Stimulated activated CD4-positive, alpha-beta T cell treated with anti-CD3 and anti-CD28 coated beads, Interleukin-4, amount 100 ng/mL, for 1 hour (primary cell): ENCODE measurements at places on chromosomes 12 and 14.

- no peak for DNase-seq
Measured at GRCh38 chr14:34270361-34270760, 191.7 kb downstream of the SPTSSA start.

DNA sequence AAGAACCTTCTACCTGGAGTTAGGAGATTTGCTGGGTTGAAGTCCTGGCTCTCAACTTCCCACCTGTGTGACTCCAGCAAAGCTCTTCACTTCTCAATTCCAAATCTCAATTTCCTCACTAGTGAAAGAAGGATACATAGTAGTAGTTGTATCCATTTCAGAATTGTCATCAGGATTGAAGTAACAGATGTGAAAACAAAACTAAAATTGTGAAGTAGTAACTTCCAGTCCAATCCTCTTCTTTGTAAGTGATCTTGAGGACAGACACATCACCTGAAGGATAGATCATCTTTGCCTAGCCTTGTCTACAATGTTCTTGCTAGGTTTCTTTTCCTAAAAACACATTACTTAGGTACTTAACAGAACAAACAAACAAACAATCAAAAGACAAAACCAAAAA, 1.2 kb upstream of the LRRK2 start:
- no peak for DNase-seq

DNA sequence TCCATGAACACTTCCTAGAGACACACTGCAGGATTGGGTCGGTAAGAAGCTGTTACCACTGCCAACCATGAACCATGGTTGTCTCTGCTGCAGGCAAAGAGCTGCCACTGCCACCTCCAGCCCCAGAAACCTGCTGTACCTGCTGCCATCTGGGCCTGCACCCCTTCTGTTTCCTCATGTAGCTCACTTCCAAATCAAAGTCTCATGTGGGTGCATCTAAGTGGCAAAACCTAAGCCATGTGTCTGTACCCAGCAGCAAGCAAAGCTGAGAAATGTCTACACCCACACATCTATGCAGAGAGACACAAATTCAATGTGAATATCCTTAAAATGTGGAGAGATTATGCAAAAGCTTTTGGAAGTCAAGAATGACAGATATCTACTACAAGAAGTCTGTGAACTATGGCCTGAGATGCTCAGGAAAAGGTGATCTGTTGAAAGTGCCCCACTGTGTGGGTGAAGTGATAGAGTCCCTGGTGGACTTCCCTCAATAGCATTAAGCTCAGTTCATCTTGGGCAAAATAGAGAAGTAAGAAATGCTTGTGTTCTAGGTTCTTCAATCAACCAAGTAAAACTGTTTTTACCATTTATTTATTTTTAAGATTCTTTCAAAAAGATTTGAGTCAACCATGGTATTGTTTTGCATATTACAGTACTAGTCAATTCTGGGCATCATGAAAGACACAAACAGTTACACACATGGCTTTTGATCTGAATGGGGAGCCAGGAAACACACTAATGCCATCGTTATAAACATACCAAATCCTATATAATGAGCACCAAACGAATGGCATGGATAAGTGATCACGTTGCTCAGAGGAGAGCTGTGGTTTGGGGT, 64.4 kb downstream of the FOS start:
- DNase-seq: no peak

- DNase-seq: no peak
Measured at GRCh38 chr12:80643961-80644360, 63.5 kb upstream of the MYF6 start.

- DNase-seq: no peak
Measured at GRCh38 chr14:61247935-61248334, 33.2 kb downstream of the TMEM30B start.

DNA sequence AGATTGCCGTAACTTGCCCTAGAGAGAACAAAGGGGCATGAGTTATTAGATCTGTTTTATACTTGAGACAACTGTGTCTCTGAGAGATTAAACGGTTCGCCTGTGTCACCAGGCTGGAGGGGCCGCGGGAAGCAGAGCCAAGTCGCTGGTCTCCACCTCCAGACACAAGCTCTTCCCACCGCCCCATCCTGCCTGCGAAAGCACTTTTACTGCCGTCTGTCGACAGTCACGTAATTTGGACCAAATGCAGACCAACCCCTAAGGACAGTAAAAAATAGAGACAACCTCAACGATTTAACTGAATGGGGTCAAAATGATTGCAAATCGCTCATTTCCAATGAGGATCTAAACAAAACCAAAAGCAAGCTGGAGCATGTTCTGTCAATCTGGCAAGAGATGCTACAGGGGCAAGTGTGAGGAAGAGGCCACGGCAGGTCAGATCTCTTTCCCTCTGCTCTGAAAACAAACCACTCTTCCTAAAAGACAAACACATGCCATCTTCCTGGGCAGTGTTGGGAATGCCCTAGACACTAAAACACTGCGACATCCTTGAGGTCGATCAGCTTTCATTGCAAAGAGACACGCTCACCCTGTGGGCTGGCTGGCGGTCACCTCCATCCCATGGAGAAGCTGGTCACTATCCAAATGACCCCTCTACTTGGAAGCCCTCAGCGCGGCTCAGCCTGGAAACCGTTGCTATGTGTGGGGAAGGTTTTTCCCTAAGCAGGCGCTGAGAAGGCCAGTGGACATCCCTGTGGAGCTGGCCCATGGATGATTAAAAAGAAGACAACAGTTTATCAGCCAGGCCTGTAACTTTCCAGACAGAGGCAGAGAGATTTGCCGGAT, 17.1 kb downstream of the GSC start:
- no peak for DNase-seq

DNA sequence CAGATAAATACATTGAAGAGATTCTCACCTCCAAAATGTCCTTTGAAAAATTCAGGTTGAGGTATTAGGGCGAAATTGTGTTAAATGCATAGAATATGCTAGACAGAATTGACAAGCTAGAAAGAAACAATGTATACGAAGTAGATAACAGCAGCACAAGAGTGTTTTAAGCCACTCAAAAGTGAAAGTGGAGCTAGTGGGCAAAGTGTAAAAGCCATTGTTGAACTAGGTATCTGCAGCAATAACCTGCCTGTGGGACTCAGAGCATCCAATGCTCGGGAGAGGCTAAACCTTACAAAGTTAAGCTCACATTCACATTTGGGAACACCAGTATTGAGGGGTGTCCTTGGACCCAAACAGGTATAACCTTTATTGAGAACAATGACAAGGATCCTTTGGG, 180.6 kb upstream of the TMPO start:
- DNase-seq: no peak

- DNase-seq: no peak
Measured at GRCh38 chr12:58313091-58313855, 371.9 kb downstream of the ATP23 start.

DNA sequence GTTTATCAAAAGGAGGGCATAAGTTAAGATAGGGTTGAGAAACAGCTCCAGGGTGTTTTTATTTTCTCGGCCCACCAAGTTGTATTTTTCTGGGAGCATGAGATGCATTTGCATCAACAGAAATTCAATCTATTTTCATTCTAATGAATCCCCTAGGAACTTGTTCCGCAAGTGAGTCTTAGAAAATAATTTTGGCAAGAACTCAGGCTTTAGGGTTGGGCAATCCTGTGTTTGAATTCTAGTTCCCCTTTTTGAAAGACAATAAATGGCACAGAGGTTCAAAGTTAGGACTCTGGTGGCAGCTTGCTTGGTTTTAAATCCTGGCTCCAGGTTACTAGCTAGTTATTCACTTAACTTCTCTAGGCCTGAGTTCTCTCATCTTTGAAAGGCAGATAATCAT, 23.7 kb downstream of the SLC5A8 start:
- no peak for DNase-seq

GRCh38 chr12:87274594-87275245, 754.5 kb downstream of the C12orf50 start:
- no peak for DNase-seq

GRCh38 chr14:22552827-22553076, 36.3 kb downstream of the DAD1 start:
- no peak for DNase-seq

- peak; percentile 82 for DNase-seq
Measured at GRCh38 chr12:111444925-111445725, 39.4 kb downstream of the SH2B3 start.

- DNase-seq: no peak
Measured at GRCh38 chr12:41190338-41190737, 2.2 kb downstream of the PDZRN4 start.

- DNase-seq: no peak
Measured at GRCh38 chr12:87382436-87382835, 646.8 kb downstream of the C12orf50 start.

- no peak for DNase-seq
Measured at GRCh38 chr12:91717804-91718203, 427.8 kb downstream of the BTG1 start.

GRCh38 chr12:126027825-126028224, 962.6 kb downstream of the AACS start:
- DNase-seq: no peak

GRCh38 chr14:78228702-78229327, 58.6 kb downstream of the NRXN3 start:
- DNase-seq: no peak

GRCh38 chr14:33163600-33163999, 224.9 kb downstream of the NPAS3 start:
- no peak for DNase-seq
